ENCODE measurements at places on chromosomes 4 and X. TPM values are rescaled to one million over a fixed set of nuclear protein-coding genes. Genes with fewer than 3 reads are reported as not detected.

ADAM29 gene
- total RNA-seq, result not detected

BANK1 gene
- total RNA-seq, result not detected

GAGE1 gene
- total RNA-seq, result not detected

MFAP3L gene
- total RNA-seq, result not detected

IL13RA2 gene
- total RNA-seq, result not detected

FGFRL1 gene
- 12.9 TPM for total RNA-seq

USP26 gene
- total RNA-seq, result not detected

C4orf50 gene
- not detected for total RNA-seq

PNMA6F gene
- not detected for total RNA-seq

ARMCX1 gene
- total RNA-seq, result 19.6 TPM

NXF2B gene
- total RNA-seq, result not detected

OPN1MW3 gene
- total RNA-seq, result not detected

Data from SJSA1 (cell line).